CD4-positive, alpha-beta memory T cell (primary cell): ENCODE measurements at places on chromosomes 12 and 14. TPM values are rescaled to one million over a fixed set of nuclear protein-coding genes. Genes with fewer than 3 reads are reported as not detected.

DNA sequence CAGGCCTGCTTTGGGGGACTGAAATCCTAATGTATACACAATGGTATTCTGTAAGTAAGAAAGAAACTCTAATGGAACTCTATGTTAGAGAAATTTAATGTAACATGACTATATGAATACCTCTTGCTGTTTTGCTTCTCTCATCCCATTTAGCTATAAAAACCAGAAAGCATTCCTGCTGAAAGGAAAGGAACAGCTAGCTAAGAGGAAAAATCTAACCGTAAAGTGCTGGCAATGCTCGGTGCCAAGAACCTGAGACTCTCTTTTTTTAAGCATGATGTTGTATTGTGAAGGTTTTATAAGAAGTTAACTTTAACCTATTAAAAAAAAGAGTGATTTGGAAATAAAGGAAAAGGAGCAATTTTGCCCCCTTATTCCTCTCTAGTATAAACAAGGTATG, 75.6 kb upstream of the DACT1 start:
- no peak for DNase-seq

DNA sequence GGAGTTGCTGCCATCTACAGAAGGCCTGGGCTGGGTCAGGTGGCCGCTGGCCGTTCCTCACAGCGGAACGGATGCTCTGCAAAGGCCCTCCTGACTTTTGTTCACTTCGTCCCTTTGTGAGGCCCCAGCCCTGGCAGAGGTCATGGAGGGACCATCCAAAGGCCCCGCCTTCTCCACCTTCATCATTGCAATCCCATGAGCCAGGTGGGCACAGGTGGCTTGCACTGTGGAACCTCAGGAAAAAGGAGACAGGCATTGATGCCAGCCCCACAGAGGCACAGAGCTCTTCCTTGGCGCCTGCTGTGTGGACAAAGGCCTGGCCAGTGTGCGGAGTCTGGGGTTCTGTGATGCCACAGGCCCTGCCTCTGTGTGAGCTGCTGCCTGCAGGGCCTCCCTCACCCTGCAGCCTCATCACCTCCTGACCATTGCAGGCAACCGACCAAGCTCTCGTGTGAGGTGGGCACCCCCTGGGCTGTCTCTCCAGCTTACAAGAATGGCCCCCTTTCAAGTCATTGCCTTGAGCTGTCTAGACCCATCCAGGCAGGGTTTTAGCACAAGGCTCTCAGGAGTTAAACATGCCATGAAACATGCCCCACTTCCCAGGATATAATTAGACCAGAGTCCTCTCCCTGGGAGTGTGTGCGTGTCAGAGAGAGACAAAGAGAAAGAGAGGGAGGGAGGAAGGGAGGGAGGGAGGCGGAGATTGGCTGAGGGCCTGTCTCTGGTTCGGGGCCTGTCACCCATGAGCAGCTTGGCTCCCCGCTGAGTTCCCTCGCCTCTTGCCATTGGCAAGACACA, 19.3 kb downstream of the NFKBIA start:
- no peak for DNase-seq

- DNase-seq, result no peak
Observed at GRCh38 chr12:113010701-113011100, 32.4 kb downstream of the OAS2 start.

DNA sequence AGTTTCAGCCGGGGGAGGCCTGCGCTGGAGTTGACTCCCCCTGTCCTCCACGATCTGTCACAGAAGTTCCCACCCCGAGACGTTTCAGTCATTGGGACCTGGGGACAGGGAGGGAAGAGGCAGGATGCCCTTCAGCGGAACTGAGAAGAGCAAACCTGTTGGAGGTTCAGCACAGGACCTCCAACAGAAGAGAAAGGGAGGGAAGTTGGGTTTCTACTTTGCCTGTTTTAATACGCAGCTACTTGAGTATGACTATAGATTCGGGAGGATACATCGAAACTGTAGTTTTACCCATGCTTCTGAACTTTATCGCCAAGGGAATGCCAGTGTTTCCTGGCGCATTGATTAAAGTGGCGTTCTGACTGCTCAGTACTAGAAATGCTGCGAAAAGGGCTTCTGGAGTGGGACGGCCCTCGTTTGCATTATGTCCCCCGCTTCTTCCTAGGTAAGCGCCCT, 2.3 kb upstream of the DUSP6 start:
- DNase-seq, result peak; percentile 28

- no peak for DNase-seq
Observed at GRCh38 chr12:105459760-105460330, 129.4 kb downstream of the C12orf75 start.

- DNase-seq, result no peak
Observed at GRCh38 chr12:105740369-105740768, 398.4 kb downstream of the NUAK1 start.

- no peak for DNase-seq
Observed at GRCh38 chr14:92677087-92677668, 71.2 kb downstream of the LGMN start.

DNA sequence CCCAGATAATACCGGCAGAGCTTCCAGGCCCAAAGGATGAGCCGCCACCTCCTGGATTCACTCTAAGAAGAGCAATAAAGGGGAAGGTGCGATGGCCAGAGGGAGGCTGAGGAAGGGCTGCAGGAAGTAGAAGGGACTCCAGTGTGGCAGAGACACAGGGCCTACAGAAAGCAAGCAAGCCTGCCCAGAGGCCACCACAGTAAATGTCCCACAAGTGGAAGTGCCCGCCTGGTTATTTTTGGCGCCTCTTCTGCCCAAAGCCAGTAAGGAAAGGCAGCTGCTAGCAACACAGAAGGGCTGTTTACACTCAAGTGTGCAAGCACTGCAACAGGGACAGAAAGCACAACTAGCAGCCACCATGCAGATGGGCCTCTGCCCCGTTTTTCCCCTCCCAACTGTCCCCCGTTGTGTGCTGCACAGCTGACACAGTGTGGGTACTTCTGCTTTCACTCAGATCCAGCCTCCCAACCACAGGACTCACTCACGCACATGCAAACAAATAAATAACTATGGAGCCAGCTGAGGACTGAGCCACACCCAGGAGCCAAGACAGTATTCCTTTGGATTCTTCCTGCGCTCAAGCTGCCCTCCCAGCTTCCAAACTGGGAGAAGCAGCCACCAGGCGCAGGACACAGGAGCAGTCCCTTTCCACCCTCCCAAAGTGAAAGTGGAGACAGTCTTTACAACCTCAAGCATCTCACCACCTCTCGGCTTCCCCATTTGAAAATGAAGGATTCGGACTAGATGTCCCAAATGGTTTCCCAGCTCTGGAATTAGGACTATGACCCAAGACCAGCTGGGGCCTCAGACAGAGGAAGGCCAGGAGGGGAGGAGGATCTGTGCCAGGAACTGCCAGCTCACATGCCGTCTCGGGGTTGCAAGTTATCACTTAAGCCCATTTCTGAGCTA, 40.0 kb upstream of the PNMA1 start:
- peak; percentile 69 for DNase-seq

Gene SMOC1
- total RNA-seq, result not detected

- DNase-seq, result no peak
Observed at GRCh38 chr12:46187023-46187422, 81.8 kb downstream of the SLC38A1 start.
